ENCODE measurements at places on chromosomes 6 and 20. TPM values are rescaled to one million over a fixed set of nuclear protein-coding genes. Genes with fewer than 3 reads are reported as not detected.

Gene POM121L2
- 0.13 TPM for total RNA-seq

Gene UST
- 1.1 TPM for total RNA-seq

- H3K27ac ChIP-seq: no peak overlapping the region
- no peak overlapping the region for H3K4me3 ChIP-seq
- no peaks in the 10 kb centered on the region for H3K27me3 ChIP-seq
- no peaks in the 10 kb centered on the region for H3K4me1 ChIP-seq
Measured at GRCh38 chr6:170099387-170099786, 191.5 kb downstream of the DLL1 start.

- DNase-seq: peak; percentile 45
- H3K27ac ChIP-seq: peak overlapping the region; percentile 79
- H3K4me3 ChIP-seq: peak overlapping the region; percentile 49
Measured at GRCh38 chr6:27863962-27864905, 48.0 kb downstream of the OR2B2 start.

Gene PLCB4
- 39.4 TPM for total RNA-seq

Gene SFT2D1
- total RNA-seq: 65.0 TPM

Gene RIMS4
- 0.74 TPM for total RNA-seq

DNA sequence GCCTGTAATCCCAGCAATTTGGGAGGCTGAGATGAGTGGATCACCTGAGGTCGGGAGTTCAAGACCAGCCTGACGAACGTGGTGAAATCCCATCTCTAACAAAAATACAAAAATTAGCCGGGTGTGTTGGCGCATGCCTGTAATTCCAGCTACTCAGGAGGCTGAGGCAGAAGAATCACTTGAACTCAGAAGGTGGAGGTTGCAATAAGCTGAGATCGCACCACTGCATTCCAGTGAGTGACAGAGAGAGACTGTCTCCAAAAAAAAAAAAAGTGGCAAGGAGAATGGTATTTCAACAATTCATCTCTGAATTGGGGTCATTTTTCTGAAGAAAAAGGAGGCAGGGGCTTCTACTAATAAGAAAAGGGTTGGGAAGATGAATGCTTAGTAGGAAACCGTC is 111.5 kb upstream of the NHSL1 start:
- no peaks in the 10 kb centered on the region for H3K36me3 ChIP-seq
- H3K27ac ChIP-seq: no peak overlapping the region
- H3K4me3 ChIP-seq: no peak overlapping the region
- H3K4me1 ChIP-seq: no peaks in the 10 kb centered on the region
- no peaks in the 10 kb centered on the region for H3K27me3 ChIP-seq

DNA sequence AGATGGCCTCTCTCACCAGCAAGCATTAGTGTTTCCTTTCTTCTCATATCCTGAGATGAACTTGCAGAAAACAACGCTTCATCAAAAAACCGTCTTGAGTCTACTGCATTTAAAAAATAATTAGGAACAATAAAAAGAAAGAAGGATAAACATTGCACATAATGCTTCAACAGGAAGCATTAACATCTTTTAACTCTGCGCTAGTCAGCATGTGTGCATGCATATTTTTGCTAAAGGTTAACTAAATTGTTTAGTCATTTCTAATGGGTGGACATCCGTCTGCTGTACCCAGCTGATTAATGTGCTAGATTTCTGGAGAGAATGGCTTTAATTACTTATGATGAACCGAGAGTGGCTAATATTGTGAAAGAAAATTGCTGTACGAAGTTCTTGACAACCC is 349.3 kb downstream of the SOX4 start:
- H3K27me3 ChIP-seq: no peaks in the 10 kb centered on the region
- H3K36me3 ChIP-seq: no peaks in the 10 kb centered on the region
- H3K4me3 ChIP-seq: no peak overlapping the region
- no peaks in the 10 kb centered on the region for H3K4me1 ChIP-seq

Gene MAPK13
- 166 TPM for total RNA-seq

DNA sequence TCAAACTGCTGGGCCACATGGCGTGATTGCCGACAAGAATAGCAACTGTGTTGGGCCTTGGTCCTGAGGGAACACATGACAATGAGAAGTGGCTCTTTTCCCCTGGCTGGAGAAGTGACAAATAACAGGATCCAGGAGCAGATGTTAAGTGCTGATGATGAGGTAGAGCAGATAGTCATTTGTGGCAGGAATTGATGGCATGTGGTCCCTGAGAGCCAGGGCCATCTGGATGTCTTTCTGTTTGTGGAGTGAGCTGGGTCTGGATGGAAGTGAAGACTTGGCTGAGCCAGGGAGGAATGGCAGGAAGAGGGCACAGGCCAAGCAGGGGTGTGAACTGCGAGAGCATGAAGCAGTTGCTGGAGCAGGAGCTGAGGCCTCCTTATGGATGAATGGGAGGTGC is 67.8 kb downstream of the SCAND1 start:
- no peaks in the 10 kb centered on the region for H3K4me1 ChIP-seq
- H3K27ac ChIP-seq: no peak overlapping the region
- no peak overlapping the region for H3K4me3 ChIP-seq
- no peak for DNase-seq
